ENCODE measurements at places on chromosomes 11 and 22.

DNA sequence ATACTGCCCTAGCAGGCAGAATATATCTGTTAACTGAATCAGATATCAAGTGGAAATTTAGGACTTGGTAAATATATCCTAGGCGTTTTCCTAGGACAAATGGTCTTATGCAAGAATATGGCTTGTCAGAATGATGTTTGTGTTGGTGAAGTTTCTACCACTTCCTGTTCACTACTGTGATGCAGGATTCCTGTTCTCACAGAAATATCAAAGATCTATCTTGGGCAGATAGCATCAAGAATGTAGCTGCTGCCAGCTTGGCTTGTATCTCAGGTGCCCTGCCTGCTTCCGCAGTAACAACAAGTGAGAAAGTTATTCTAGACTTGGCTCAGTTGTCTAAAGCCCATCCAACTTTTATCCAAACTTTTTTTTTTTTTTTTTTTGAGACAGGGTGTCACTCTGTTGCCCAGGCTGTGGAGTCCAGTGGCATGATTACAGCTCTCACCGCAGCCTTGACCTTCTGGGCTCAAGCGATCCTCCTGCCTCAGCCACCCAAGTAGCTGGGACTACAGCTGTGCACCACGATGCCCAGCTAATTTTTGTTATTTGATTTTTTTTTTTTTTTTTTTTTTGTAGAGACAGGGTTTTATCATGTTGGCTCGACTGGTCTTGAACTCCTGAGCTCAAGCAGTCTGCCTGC, 61.3 kb downstream of the PPME1 start:
- DNase-seq, result no peak

DNA sequence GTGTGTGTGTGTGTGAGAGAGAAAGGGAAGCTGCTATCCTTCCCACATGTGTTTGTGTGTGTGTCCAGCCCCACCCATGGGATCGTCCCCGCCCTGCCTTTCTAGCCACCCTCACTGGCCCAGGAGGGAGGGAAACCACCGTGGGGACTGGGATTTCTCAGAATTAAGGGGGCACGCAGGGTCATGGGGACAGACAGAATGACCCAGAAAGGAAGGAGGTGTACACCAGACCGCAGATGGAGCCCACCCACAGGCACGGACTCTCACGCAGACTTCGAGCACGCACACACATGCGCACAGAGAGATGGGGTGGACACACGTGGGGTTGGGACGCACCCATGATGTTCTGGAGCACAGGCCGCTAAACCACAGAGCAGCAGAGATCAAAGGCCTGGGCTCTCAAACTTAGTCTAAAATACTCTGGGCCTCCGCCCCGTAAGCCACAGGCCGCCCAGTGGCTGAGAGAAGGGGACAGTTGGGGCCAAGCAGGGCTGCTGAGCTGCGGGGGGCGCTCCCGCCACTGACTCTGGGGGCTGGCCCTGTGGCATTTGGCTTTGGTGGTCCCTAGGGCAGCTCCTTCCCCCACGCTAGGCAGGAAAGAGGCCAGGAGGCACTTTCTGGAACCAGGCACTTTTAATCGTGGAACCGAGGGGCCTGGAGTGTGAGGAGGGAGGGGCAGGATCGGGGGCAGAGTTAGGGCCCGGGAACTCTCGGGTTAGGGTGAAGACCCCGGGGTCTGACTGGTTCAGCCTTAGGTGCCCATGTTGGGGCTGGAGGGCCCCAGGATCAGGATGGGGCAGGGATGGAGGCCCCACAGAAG, 1.5 kb downstream of the IFITM5 start:
- DNase-seq, result no peak

GRCh38 chr11:69352166-69352565, 58.2 kb downstream of the MYEOV start:
- DNase-seq, result no peak

DNA sequence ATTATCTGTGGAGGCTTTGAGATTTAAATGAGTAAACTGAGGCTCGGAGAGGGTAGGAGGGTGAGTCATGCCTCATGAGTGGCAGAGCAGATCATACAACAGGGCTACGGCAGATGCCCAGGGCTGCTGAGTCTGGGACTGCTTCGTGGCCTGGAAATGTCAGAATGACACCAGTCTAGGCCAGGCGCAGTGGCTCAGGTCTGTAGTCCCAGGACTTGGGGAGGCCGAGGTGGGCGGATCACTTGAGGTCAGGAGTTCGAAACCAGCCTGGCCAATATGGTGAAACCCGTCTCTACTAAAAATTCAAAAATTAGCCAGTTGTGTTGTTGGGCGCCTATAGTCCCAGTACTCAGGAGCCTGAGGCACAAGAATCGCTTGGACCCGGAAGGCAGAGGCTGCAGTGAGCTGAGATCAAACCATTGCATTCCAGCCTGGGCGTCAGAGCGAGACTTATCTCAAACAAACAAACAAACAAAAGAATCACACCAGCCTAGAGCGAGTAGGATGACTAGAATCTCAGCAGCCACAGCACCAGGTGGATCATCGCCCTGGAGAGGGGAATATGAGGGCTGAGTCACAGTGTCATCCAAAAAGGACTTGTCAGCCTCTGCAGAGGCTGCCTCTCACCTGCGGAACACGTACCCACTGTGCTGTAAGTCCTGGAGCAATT, 48.6 kb upstream of the ADA2 start:
- DNase-seq, result no peak

DNA sequence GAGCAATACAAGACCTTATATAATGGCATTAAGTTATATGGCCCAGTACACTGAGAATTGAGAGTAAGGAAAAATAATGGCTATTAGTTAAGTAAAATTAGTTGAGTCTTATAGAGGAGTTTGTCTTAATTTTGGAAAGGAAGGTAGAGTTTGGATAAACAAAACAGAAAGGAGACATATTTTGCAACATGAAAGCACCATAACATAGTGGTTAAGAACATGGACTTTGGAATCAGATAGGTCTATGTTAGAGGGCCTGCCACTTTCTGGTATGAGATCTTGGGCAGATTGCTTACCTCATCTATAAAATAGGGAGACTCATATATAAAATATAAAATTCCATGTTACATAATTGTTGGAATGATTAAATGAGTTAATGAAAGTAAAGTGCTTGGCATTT, 68.9 kb downstream of the CSTPP1 start:
- no peak for DNase-seq
